Right cardiac atrium (tissue), 5 donors: ENCODE measurements at places on chromosomes 7 and 10.

DNA sequence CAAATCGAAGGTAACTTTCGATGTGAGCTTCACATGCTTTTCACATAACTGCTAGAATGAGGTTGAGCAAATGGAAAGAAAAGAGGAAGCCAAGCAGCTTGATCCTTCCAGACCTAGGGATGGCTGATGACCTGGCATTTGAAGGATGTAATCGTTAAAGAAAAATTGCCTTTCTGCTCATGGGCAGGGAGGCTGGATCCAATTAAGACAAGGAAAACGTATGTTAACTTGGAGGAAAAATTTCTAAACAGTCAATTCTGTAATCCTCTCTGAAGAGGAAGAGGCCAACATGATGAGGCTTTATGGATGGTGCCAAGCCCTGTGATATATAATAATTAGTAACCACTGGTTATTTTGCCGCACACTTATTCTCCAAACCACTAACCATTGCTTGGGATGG, 12.5 kb downstream of the GRK5 start:
- DNase-seq: no peak

- DNase-seq: peak; percentile 36
Observed at GRCh38 chr7:141073641-141074161, at the start of gene TMEM178B. TMEM178B (plus strand) TSS chr7:141074064.

DNA sequence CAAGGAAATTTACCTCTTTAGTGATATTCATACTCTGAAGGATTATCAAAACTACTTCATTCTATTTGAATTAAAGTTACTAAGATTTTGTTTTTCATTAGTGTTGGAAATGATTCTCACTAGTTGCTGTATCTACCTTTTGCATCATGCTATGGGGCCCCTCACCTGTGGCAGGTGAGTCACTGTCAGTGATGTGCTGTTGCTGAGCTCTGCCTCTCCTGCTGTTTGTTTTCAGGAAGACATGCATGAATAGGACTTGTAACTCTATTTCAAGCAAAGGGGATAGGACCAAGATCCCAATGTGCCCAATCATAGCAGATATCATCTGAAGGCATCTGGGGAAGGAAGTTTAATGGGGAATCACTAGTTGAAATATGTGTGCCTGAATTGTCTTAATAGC, 57.4 kb upstream of the AGR3 start:
- no peak for DNase-seq

- DNase-seq: no peak
Observed at GRCh38 chr10:75243426-75243825, 7.7 kb upstream of the COMTD1 start.

DNA sequence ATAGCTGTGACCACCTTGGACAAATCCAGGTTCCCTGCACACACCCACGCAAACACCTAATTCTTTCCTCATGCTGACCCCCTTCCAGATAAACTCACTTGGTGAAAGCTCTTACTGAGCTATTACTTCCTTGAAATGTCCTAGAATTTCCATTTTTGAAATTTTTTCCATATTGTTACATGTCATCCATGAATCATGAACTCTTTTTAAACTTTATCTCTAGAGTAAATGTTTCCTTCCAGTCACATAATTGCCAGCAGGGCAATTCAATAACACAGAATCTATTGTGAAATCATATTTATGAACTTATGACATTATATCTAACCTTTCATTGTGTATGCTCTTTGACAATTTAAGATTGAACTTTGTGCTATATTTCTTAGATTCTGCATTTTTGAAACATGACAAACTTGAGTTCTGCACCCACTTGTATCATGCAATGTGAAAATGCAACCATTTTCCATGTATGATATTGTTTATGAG, 26.8 kb upstream of the FGL2 start:
- no peak for DNase-seq

DNA sequence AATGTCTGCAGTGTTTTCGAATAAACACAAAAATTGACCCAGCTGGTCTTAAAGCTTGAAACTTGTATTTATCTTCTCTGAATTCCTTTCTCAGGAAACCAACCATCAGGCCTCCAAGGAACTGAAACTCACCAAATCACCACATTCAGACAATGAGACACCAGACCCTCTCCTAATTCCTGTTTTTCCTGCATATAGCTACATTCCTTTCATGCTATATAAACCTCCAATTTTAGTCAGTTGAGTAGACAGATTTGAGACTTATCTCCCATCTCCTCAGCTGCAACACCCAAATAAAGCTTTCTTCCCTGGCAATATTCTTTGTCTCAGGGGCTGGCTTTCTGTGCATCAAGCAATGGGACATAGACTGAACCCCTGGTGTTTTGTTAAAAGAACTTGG, 317.0 kb downstream of the CACNA2D1 start:
- DNase-seq: no peak

DNA sequence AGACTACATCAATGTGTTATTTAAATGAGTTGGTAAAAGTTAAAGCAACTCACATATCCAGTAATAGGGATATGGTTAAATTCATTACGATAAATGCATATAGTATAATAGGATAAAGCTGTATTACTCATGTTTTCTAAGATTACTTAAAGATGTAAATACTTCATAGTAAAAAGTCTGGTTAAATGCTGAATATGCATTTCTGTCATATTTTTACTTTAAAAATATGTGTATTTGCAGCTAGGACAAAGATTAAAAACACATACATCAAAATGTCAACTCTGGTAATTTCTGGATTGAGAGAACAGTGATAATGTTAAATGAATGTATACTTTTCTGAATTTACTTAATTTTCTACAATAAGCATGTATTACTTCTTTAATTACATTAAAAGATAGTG, 15.1 kb downstream of the PPP1R9A start:
- no peak for DNase-seq

DNA sequence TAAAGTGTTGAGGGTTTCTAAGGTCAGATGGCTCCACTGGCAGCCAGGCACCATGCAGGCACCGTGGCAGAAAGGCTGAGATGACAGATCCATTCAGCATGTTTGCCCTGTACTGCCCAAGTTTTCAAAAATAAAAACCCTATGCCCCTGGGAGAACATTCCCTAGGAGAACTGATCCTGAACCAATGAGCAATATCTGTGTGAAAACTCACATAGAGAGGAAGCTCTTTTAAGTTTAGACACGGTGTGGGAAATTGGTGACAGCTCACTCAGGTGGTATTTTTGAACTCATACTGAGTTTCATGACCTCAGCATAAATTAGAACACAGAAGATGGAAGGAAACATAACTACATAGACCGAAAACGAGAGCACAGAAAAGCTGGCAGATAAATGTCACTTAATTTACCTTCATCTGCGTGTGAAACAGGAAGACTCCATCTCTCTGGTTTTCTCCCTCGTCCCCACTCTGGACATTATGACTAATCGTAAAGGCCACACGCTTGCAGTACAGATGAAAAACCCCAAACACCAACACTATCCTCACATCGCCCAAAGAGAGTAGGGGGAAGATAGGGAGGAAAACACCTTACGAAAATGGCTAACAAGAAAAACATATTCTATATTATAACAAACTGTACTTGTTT, 127.8 kb downstream of the ICA1 start:
- no peak for DNase-seq
